CD4-positive, alpha-beta T cell treated with Interleukin-17A for 1 hour (primary cell): ENCODE measurements at places on chromosomes 11 and 22.

DNA sequence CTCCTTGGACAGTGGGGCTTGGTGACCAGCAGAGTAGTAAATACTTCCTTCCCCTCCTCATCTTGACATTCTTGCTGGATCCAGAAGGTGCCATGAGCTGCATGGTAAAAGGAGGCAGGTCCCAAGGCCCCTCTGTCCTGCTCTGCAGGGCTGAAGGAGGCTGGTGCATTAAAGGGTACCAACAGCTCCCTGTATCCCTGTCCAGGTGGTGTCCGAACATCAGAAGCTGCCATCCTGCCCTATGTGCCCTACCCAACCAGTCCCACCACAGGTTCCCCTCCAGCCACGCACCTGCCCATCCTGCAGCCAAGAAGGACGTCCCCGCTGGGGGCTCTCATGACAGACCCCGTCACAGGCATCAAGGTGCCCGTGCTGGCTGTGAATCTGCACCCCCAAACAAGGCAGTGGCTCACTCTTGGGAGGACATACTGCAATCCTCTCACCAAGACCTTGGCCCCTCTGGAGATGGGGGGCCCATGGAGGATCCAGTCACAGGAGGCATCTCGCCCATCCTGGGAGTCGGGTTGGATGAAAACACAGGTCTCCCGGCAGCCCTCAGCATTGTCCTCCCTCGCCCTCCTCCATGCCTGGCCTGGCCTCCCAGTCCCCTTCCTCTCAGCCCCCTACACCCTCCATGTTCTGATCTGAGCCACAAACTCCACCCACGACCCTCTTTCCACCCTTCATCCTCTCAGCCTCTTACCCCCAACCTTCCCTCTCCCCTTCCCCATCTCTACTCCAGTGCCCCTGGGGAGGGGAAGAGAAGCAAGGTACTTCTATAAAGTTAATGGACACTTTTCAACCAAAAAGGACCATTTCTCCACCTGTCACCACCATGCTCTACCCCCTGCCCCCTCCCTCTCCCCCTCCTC, 55.1 kb downstream of the BTG4 start:
- DNase-seq: no peak

GRCh38 chr11:45852018-45852711, 4.9 kb downstream of the CRY2 start:
- DNase-seq: no peak

DNA sequence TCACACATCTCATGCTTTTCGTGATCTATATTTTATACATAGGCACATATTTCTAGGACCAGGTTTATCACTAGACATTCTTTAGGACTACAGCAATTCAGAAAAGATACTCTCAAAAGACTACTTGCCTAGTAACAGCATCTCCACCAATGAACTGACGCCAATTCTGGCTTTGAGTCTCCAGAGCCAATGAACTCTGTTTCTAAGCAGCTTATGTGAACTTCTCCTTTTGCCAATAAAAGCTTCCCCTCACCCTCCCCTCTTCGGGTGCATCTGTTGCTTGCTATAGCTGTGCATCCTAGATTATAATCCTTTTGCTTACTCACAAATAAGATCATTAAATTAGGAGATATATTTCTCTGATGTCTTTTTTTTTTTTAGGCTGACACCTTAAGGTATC, 11.4 kb upstream of the ANKK1 start:
- no peak for DNase-seq

DNA sequence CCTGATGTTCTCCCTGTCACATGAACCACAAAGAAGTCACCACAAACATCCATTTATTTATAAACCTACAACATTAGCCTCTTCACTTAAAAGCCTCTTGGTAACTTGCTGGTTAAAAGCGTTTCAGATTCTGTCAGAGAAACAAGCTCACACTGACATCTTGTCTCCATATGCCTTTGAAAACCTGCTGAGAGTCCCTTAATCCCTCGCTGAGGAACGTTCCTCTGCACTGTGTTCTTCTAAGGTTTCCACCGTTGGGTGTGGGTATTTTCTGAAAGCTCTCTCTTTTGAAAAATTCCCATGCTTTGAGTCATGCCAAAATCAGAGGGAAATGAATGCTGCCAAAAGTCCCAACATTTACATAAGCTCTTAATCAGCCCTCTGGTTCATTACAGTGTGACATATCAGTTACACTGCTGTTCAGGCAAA, 149.8 kb downstream of the CCDC34 start:
- DNase-seq: no peak
